Activated CD4-positive, alpha-beta T cell treated with anti-CD3 and anti-CD28 coated beads, Interleukin-2, amount 10 ng/mL, durations not matched to agents 24 days and 14 days (primary cell): ENCODE measurements at places on chromosomes 11 and 22. TPM values are rescaled to one million over a fixed set of nuclear protein-coding genes. Genes with fewer than 3 reads are reported as not detected.

DNA sequence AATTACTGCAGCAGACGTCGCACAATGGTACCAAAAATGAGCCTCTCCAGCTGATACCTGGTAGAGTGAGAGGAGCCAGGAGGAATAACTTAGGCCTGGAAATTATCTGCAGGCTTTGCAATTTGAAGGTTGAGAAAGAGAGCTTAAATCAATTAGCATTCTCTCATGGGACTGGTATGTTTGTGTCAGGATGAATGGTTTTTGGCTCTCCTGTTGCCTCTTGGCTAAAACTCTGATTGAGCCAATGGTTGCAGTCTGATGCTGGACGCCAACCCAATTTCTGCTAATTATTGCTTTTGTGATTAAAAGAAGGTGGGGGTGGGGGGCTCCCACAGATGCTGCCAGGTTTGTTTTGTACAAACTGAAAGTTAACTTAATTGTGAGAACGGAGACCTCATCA is 12.5 kb upstream of the NELL1 start:
- no peaks in the 10 kb centered on the region for H3K36me3 ChIP-seq
- H3K4me3 ChIP-seq: no peak overlapping the region
- H3K4me1 ChIP-seq: no peaks in the 10 kb centered on the region
- no peak overlapping the region for H3K27ac ChIP-seq
- DNase-seq: no peak
- H3K27me3 ChIP-seq: peaks cover 6% of the 10 kb centered on the region

Gene CST6
- 0.45 and 1.5 TPM in 2 replicates for total RNA-seq

DNA sequence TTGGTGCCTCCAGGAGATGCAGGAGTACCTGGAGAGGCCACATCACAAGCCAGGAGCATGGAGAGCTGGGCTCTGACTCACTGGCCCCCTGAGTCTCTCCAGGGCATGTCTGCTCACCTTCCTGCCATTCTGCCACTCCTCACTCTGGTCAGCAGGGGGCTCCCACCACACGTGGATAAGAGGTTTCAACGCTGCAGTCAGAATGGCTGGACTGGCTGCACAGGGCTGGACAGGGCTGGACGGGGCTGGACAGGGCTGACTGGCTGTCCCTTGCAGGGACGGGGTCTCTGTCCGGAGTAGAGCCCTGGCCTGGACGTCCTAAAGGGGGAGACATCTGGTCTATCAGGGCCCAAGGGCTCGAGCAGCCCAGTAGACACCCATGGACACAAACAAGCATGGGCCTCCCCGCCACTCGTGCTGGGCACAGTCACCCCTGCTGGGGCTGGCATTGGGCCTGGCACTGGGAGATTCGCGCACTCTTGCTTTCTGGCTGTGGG is 34.6 kb downstream of the CYTH4 start:
- peaks cover 14% of the 10 kb centered on the region for H3K27me3 ChIP-seq
- peaks cover 21% of the 10 kb centered on the region for H3K36me3 ChIP-seq
- DNase-seq: peak; percentile 90

DNA sequence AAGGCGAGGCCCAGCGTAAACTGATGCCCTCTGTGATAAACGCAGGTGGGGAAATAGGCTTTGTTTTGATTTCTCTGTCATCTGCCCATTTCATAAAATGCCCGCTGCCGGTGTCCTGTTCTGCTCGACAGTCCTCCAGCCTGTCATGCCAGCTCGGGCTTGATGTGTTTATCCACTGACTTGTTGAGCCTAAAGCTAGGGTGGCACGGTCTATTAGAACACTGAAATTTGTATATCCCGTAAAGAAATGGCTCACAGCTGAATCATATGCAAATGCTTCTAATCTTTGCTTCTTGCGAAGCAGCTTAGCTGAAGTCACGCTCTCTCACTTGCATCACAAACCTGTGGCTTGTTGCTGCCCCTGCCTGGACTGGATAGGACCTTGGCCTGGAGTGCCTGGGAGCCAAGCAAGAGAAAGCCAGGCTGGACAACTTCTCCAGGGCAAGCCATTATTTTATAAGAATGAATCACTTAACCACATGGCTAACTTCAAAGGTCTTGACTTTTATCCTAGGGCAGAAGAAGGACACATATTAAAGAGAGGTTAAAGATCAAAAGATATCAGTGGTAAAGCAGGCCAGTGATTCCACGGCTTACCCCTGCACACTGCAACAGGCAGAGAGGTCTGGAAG is 33.1 kb downstream of the EHF start:
- H3K4me1 ChIP-seq: peaks cover 24% of the 10 kb centered on the region
- no peak overlapping the region for H3K27ac ChIP-seq
- peaks cover 68% of the 10 kb centered on the region for H3K27me3 ChIP-seq
- H3K36me3 ChIP-seq: no peaks in the 10 kb centered on the region

Gene HORMAD2
- total RNA-seq: not detected in 2 replicates

Gene C11orf16
- not detected in 2 replicates for total RNA-seq

DNA sequence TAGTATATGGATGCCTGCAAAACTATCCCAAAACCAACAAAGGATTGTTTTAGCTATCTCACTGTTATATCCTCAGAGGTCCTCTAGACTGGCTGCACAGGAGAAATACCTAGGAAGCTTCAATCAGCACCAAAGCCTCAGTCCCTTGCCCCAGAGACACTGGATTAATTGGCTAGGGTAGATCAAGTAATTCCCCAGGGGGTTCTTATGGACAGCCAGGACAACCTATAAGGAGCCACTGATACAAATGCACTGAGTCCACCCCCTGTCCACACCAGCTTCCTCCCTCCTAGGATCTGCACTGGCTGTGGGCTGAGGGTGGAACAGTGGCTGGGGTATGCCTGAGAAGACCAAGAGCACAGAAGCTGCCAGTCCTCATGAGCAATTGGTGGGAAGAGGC is 16.3 kb downstream of the ADORA2A start:
- no peak overlapping the region for H3K27ac ChIP-seq
- DNase-seq: no peak
- peaks cover 35% of the 10 kb centered on the region for H3K4me1 ChIP-seq
- H3K4me3 ChIP-seq: no peak overlapping the region
- H3K36me3 ChIP-seq: peaks cover 34% of the 10 kb centered on the region

DNA sequence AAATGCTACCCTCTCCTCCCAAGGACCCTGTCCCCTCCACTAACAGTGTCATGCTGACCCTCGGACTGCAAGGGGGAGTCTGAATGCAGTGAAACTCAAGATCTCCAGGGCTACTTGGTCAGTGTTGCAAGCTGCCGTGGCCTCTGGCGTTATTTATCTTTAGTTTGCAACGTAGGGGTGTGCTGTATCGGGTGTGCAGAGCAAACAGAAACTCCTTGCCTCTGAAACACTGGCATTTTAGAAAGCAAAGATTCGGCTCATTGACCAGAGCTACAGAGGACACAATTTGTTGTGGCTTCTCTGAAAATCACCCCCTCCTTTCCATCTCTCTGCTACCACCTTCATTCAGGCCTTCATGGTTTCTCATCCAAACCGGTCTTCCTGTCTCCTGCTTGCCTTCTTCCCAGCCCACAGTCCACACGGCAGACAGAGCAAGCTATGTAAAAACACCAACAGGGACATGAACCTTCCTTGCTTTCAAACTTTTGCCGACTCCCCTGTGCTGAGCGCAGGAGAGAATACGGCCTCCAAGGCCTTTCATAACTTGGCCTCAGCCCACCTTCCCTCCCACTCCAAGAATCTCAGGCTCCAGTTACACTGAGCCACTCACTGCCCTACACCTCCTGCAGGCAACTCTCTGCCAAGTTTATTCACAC is 14.9 kb downstream of the FZD4 start:
- H3K4me3 ChIP-seq: no peak overlapping the region
- H3K27ac ChIP-seq: no peak overlapping the region
- no peak for DNase-seq
- no peaks in the 10 kb centered on the region for H3K4me1 ChIP-seq
- no peaks in the 10 kb centered on the region for H3K36me3 ChIP-seq
- H3K27me3 ChIP-seq: peaks cover 16% of the 10 kb centered on the region
